Mammary epithelial cell (primary cell): ENCODE measurements at places on chromosomes 2 and 18. TPM values are rescaled to one million over a fixed set of nuclear protein-coding genes. Genes with fewer than 3 reads are reported as not detected.

- no peak for DNase-seq
Measured at GRCh38 chr2:85804583-85804982, 50.8 kb downstream of the ATOH8 start.

GRCh38 chr18:50038448-50038847, 156.5 kb downstream of the MYO5B start:
- no peak for DNase-seq

DNA sequence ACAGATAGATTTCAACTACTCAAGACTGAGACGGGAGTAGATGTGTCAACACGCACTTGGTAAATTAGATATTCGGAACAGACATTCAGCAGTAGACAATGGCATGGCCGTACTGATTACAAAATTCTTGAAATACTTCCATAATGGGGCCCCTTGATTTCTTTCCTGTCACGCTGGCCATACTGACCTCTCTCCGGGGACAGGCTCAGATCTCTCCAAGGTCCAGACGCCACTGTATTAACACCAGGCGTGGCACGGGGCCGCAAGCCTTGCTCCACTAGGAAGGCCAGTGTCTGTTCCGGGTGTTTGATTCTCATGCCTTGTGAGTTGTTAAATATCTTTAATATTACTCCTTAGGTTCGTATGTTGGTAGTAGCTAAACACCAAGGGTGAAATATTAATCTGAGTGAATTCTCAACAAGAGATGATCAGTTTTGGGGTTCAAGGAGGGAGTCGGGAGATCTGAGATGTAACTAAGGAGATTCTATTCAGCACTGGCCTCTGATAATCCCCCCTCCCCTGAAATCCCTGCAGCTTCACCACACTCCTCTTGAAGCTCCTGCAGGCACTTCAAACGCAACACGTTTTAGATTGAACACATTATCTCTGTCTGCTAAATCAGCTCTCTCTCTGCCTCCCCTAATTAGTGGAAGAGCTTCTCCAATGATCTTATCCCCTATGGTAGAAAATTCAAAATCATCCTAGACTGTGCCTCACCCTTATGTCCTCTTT, 2.2 kb upstream of the EHD3 start:
- DNase-seq, result no peak

DNA sequence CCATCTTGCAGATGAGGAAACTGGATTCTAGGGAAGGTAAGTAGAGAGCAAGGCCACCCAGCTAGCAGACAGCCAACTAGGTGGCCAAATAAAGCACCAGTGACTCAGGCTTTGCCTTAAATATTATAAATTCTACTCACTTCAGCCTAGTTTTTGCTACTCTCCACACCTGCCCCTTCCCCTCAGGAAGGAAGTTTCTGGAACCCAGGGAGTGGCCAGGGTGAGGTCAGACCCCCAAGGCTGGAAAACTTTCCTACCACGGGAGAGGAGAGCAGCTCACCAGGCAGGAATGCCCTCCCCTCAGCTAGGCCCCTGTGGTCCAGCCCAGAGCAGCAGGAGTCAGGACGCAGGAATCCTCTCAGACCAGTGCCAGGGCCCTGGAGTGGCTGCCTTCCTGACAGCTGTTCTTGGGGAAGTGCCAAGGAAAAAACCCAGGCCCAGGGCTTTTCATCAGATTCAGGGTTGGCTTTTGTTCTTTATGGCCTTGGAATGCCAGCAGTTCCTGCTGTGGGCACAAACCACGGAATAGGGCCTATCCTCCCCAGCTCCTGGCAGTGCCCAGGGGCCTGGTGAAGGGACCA, 5.1 kb upstream of the PAX8 start:
- DNase-seq, result peak; percentile 98

DNA sequence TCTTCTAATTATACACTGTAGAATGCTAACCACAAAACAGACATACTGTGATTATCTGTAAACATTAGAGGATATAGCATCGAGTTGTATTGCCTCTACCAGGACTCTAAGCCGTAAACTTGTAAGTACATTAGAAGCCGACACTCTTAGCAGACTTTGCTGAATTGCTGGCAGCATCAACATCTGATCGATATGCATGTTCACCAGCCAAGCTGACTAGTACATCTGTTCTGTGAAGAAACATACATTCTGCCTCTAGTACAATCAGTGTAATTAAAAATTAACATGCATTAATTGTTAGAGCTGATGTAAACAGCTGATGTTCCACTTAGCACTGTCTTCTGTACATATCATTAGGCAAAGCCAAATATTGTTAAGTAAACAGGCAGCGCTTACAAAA, 502.2 kb downstream of the NR4A2 start:
- DNase-seq, result no peak

Gene SUMO1
- 76.3 and 98.1 TPM in 2 replicates for total RNA-seq

Gene GAL3ST2
- not detected in 2 replicates for total RNA-seq
